ENCODE measurements at places on chromosomes 7 and 10. TPM values are rescaled to one million over a fixed set of nuclear protein-coding genes. Genes with fewer than 3 reads are reported as not detected.
A peak's percentile ranks its signal among the peaks of the same experiment; 100 is the strongest.

Gene VGF
- total RNA-seq: under 0.01 TPM

Gene AQP1
- 11.9 TPM for total RNA-seq

Gene CPA4
- 90.2 TPM for total RNA-seq

Gene LIPN
- total RNA-seq: not detected

Gene VIPR2
- not detected for total RNA-seq

Gene CPN1
- not detected for total RNA-seq

DNA sequence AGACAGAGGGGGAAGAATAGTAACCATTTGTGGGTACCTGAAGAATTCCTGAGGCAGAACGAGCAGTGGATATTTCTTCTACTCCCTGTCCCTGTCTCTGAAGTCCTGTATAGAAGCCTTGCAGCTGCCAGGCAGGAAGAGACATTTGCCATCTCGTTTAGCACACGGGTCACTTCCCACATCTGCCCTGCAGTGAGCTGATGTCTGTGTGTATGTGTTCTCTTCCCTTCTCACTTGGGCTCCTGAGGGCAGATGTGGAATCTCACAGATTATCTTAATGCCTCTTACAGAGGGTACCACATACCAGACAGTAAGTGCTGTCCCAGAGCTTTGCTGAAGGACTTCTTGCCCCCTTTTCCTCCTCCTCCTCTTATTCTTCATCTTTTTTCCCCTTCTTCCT is 14.1 kb upstream of the TRPV6 start:
- no peak for DNase-seq

GRCh38 chr7:88668591-88668990 is 90.9 kb upstream of the ZNF804B start:
- no peak for DNase-seq

DNA sequence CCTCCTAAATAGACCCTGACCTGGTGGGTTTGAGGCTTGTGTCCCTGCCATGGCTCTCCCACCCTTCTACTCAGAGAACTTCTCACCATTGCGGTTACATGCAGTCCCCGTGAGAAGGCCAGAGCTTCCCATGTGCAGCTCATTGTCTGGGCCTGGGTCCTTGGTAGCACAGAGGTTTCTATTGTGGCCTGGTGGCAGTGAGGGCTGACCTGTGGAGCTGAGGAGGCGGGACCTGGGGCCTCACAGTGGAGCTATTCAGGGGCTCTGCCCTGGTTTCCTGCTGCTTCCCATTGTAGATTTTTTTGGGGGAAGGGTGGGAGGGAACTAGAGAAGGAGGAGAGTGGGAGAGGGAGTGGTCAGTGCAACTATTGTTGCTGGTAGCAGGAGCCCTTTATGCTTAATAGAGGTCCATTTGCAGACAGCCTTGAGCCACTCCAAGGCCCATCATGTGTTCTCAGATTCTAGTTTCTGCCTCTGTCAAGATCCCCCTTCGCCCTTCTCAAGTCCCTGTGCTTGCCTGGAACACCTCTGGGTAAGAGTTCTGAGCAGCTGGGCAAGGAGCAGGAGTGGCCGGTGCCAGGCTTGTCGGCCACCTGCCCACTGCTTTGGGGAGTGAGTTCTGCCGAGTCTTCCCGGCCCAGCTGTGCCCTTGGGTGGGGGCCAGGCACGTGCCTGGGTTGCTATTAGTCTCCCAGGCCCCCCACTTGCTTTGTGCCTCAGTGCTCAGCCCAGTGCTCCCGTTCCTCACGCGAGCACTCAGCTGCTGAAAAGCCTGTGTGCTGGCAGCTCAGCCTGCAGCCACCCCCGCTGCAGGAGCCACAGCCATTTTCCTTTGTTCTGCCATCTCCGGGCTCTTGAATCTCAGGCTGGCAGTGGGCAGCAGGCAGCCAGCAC is 10.7 kb downstream of the TSPAN14 start:
- no peak for DNase-seq

DNA sequence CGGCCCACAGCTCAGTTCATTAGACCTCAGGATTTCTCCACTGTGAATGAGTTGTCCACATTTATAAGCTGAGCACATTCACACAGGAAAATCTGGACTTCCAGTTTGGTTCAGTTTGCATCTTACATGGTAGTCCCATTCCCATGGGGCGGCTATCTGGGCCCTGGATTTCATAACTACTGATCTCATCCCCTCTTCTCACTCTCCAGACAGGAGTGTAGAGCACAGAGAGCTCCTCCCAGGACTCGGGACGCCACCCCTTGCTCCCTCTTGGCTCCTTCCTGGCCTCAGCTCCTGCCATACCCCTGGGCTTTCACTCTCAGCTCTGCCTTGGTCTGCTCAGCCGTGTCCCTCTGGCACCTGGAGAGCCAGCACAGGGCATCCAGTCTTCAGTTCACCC is 117.6 kb upstream of the TCERG1L start:
- no peak for DNase-seq

DNA sequence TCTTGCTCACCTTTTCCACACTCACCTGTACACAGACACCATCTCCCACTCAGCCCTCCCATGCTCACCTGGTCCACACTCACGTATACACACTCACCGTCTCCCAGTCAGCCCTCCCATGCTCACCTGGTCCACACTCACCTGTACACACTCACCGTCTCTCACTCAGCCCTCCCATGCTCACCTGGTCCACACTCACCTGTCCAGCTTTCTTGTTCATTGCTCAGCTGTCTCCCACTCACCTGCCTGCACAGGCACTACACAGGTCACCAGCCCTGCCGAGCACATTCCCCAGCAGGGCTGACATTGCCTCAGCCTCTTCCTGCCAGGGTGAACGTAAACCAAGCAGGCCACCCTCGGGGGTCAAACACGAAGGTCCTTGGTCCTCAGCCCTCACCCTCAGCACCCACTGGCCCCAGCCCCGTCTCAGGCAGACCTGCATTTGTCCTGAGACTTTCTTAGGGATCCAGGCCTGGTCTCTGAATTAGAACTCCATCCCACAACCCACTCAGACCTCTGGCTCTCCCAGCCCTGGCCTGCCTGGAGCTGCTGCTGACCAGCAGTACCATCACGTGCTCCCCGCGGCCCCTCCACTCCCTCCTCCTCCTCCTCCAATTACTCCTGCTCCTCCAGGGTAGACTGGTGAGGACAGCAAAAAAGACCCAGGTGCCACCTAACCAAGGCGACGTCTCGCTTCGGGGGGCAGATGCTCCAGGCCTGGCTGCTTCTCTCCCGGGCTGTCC is 12.8 kb upstream of the DNAAF5 start:
- no peak for DNase-seq

- no peak for DNase-seq
Observed at GRCh38 chr7:27883696-27884095, 143.7 kb downstream of the TAX1BP1 start.

- peak; percentile 0 for DNase-seq
Observed at GRCh38 chr7:70614237-70615045, 517.5 kb upstream of the GALNT17 start.

DNA sequence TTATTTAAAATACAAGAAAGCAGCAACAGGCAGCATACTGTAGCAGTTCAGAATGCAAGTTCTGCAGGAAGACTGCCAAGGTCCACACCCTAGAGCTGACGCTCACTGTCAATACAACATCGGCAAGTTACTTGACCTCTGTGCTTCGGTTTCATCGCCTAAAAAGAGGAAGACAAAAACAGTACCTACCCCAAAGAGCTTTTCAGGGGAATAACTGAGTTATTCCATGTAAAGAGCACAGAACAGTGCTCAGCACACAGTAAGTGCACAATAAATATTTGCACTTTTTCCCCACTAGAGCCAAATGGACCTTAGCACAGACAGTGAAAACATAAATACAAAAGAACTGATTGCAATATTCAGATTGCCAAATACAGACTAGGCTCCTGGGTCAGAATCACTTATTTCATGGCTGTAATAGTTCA is 88.6 kb downstream of the USP6NL start:
- no peak for DNase-seq

- no peak for DNase-seq
Observed at GRCh38 chr10:113426181-113426877, 126.5 kb upstream of the HABP2 start.

DNA sequence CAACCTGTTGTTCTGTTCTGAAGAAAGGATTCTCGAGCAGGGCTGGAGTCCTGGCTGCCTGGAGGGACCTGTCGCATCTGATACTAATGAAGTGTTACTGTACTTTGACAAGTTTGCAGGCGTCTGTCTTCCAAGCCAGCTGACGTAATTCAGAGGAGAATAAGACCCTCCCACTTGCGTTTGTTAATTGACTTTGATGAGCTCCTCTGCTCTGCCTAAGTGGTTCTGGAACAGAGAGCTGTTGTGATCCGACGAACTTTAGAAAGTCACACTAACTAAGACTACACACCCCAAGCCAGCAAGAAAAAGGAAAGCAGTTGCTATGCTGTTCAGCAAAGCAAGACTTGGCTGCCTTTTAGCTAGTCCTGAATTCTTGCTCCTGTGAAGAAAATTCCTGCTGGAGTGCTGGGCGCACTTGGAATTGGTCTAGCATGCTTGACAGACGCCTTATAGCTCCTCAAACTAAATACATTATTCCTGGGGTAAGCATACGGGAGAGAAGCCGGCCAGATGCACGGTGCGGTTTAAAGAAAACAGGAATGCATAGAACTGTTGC is 200.3 kb downstream of the CACNB2 start:
- DNase-seq: no peak

DNA sequence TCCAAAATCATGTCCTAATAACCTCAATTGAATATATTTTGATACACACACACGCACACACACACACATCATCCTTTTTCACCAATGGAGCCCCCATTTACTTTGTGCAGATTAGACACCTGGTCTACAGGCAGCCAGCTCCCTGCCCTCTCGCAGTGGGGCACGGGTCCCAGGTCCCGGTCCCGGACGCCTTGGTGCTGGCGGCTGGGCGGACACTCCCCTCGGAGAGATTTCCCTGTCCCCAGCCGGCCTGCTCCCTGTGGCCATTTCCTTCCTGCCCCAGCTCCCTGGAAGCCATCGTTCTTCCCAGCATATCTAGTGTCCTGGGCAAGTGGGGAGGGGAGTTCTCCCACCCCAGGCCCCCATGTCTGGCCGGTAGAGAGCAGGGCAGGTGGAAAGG is 14.6 kb downstream of the DPY19L1 start:
- no peak for DNase-seq

- peak; percentile 36 for DNase-seq
Observed at GRCh38 chr10:132938472-132939339, 3.7 kb downstream of the CFAP46 start.

DNA sequence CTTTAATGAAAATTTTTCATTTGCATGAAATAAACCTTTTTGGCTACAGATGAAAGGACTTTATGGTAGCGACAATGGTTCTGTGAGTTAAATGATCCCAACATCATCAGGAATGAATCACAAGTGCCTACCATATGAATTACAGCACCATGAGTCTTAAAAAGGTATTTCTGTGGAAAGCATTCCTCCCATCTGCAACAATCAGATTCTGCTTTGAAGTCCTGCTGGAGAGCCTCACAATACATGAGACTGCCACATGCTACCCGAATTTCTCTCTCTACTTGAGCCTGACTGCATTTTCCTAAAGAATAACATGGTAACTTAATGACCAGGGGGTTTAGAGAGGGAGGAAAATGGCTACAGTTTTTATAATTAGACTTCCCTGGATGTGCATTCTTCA is 190.3 kb downstream of the TWIST1 start:
- DNase-seq: no peak

GRCh38 chr7:2757904-2758672 is 70.1 kb downstream of the AMZ1 start:
- DNase-seq: peak; percentile 99

GRCh38 chr7:155322530-155322929 is 24.9 kb downstream of the INSIG1 start:
- no peak for DNase-seq

DNA sequence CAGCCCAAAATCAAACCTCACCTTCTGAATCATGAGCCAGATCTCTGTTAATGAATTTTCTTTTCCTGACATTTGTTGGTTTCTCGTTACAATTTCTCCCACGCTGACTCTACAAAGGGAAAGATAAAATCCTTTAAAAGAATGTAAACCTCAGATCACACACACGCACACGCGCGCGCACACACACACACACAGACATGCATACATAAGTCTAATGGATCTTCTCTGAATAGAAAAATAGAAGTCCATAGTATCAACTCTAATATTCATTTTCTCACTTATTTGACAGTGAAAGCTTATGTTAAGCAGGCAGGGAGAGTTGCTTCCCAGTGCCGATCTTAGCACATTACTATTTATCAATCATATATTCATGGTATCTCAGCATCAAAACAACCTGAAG is 1.4 kb downstream of the ETV1 start:
- DNase-seq: peak; percentile 82

GRCh38 chr7:525740-526139 is 6.1 kb upstream of the PDGFA start:
- DNase-seq: no peak

GRCh38 chr10:86446987-86447386 is 74.6 kb downstream of the WAPL start:
- peak; percentile 39 for DNase-seq

GRCh38 chr10:14625192-14625631 is 149.5 kb downstream of the FAM107B start:
- no peak for DNase-seq

- DNase-seq: no peak
Observed at GRCh38 chr7:149084407-149084806, 6.1 kb downstream of the ZNF786 start.

DNA sequence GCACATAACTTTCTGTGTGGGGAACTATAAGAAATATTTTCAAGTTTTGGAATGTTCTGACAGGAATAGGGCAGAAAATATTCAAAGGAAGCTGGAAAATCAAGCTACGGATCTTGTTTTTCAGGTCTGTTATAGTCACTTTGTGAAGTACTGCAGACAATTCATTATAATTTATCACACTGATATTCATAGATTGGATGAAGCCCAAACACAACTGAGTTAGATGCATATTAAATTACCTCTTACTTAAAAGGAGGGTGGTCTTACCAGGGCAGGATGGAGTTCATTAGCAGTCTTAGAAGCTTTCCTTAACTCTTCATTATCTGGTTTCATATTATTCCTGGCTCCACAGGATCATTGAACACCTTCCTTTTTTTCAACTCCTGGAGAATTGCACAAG is 242.3 kb downstream of the DYNC1I1 start:
- no peak for DNase-seq

DNA sequence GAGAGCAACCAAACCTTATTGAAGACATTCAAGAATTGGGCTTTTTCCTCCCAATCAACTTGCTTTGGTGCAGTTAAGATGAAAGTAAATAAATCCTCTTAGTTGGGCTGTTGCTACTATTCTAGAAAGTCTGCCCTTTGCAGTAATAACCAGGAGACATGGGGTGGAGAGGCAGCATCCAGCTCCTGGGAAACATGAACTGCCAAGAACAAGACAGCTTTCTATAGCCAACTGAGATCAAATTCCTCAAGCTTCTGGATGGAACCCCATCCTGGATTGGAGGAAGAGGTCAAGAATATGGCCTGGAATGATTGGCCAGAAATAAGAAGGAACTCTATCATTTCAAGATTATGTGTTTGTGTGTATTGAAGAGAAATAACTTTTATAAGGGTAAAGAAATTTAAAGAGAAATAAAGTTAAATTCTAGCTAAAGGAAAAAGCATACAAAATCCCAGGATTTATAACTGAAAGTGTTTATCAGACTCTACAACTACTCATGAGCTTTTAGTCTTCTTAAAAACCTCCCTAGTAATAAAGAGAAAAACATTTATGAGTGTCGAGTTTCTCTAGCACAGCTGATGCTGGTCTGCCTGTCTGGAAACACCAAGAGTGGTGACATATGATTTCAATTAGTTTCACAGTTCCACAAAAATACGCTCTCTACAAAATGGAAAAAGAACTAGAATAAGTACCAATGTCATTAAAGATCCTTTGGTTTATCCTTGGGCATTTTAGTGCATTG is 70.1 kb upstream of the COL1A2 start:
- DNase-seq: peak; percentile 54
